ENCODE measurements at places on chromosomes 7 and 10.

GRCh38 chr7:91520645-91521044, 256.4 kb downstream of the FZD1 start:
- no peak for DNase-seq

- DNase-seq: no peak
These were observed 6.4 kb upstream of the SPAG6 start for GRCh38 chr10:22338931-22339330.

- DNase-seq: no peak
These were observed 59.2 kb upstream of the CHCHD3 start for GRCh38 chr7:133140994-133141595.

DNA sequence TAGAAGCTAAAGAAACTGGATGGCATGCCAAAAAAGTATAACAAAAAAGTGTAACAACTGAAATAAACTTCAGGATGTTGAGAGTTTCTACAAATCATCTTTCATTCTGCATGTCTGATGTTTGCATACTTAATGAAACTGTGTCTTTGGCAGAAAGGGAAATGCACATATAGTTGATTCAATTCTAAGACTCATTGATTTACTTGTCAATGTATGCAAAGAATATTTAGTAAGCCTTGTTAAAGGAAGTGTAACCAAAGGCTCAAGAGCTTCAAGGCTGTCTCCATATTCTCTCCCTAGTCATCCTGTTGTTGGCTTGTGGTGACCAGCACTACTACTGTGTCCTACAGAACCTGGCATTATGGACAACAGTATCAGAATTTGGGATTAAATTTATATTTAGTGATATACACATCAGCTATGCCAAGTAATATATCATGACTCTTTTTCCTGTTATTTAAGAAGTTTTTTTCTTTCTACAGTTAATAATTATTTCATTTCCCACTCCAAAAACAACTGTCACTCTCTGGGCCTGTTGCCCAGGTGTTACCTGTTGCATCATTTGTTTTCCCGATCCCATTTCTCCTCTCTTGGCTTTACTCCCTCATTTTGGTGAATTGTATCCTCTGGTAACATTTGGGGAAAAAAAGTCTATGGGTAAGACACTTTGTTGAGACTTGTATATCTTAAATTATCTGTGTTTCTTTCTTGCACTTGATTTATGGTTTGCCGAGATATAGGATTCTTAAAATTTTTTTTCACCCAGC, 226.6 kb upstream of the BMPER start:
- no peak for DNase-seq

DNA sequence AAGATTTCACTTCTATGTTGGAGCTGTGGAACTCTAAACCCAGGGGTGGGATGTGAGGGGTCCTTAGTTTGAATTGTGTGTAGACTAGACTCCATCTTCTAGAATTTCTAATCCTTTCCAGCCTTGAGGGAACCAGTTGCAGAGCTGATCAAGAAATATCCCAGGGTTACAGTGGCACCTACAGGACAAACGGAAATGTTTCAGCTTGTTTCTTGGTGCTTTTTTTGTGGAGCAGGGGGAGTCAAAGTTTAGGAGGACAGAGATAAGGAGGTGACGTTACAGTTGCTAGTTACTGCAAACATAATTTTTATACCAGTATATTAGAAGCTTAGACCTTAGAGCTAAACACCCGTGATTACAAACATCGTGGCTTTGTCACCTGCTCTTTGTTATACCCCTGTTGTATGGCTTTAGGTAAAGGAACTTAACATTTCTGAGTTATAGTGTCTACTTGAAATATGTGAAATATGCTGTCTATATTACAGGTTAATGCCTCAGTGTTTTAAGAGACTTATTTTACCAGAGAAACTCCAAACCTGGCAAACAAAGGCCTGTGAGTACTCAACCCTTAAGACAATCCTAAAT, 84.5 kb upstream of the DYNC1I1 start:
- DNase-seq: no peak

Data from GM18507 (cell line).